ENCODE measurements at places on chromosomes 4 and X.
A peak's percentile ranks its signal among the peaks of the same experiment; 100 is the strongest.

DNA sequence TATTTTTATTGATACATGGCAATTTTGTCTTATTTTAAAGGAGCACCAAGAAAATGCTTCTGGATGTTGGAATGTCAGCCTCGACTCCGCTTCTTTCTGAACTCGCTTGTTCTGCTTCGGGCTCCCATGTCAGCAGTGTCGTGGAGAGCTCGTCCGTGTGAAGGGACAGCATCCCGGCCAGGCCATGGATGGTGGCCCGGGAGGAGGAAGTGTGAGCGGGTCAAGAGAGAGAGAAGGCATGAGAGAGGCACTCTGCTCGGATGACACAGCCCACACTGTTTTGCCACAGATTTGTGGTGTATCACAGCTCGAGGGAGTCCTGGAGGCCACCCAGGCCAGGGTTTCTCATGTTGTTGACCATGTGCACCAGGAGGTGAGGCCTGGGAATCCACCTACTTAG is 107.0 kb downstream of the TRAPPC11 start:
- DNase-seq = no peak
- peak overlapping the region; percentile 7 for H3K27ac ChIP-seq
- H3K4me1 ChIP-seq = peaks cover 8% of the 10 kb centered on the region

DNA sequence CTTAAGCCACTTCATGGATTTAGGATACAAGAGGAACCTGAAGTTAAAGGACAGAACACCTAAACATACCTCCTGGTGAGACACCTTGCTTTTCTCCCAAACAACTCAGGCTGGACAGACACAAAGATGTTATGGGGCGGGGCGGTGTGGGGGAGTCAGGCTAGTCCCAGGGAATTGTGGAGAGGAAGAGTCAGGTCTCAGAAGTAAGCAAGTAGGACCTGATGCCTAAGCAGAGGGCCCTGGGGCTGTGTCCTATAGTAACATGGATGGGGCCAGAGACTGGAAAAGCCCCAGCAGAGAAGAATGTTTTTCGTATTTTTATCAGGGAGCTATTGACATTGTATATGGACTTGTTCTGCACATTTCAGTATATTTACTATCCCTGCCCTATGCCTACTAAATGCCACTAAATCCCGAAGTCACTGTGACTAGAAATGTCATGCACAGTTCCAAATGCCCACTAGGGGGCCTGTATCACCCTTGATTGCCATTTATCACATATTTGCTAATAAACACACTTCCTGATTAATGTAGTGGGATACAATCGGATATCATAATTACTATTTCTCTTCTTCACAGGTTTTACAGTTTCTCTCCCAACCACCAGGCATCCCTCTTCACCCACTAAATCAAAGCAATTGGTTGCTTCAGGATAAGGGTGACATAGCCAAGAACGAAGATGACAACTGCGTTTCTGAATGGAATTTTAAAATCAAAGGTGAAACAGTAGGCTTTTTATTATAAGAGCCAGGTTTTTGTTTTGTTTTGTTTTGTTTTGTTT is 23.8 kb upstream of the ARHGAP10 start:
- H3K4me3 ChIP-seq = no peak overlapping the region
- no peak for DNase-seq
- peaks cover 5% of the 10 kb centered on the region for H3K4me1 ChIP-seq
- H3K27ac ChIP-seq = no peak overlapping the region
- H3K36me3 ChIP-seq = no peaks in the 10 kb centered on the region
- H3K27me3 ChIP-seq = no peaks in the 10 kb centered on the region

GRCh38 chr4:16225863-16226815 is at the start of gene TAPT1:
Gene TAPT1, minus strand, starts transcription at chr4:16226471. Its CDS starts 14 bp downstream, at chr4:16226457.
- no peaks in the 10 kb centered on the region for H3K27me3 ChIP-seq
- H3K4me1 ChIP-seq = peaks cover 31% of the 10 kb centered on the region
- peak within 1 kb of the TSS; percentile 97 for H3K4me3 ChIP-seq
- no peaks in the 10 kb centered on the region for H3K36me3 ChIP-seq

DNA sequence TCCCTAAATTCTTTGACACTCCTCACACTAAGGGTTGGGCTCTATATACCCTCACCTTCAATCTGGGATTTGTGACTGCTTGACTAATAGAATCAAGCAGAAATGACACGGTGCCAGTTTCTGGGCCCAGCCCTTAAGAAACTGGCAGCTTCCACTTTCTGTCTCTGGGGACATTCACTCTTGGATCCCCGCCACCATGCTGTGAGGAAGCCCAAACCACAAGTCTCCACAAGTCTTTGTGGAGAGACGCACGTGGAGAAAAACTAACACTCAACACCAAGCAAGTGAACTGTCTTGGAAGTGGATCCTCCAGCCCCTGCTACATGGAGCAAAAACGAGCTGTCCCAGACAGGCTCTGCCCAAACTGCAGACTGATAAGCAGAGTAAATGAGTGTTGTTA is 1.1 kb upstream of the EDNRA start:
- no peaks in the 10 kb centered on the region for H3K36me3 ChIP-seq
- peak overlapping the region; percentile 54 for H3K4me3 ChIP-seq
- no peaks in the 10 kb centered on the region for H3K27me3 ChIP-seq
- peaks cover 26% of the 10 kb centered on the region for H3K4me1 ChIP-seq

DNA sequence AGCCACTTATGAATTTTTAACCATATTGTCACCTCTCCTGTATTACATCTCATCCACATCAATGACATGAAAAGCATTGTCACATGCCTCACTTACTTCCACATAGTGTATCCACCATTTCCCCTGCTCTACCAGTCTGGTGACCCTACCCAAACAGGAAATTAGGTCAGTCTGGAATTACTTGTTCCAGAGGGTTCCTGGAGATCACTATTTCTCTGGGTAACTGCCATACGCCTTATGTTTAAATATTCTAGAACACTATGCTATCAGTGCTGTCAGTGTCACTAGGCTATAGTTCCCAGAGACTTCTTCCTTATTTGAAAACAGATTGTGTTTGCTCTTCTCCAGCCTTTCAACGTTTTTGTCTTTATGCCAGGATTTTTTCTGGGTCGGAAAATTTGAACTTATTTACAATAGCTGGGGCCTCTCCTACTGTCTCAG is 15.0 kb downstream of the SRPX2 start:
- H3K27ac ChIP-seq = no peak overlapping the region
- no peaks in the 10 kb centered on the region for H3K27me3 ChIP-seq

- no peaks in the 10 kb centered on the region for H3K4me1 ChIP-seq
- no peaks in the 10 kb centered on the region for H3K27me3 ChIP-seq
- H3K36me3 ChIP-seq = peaks cover 8% of the 10 kb centered on the region
- DNase-seq = no peak
- no peak overlapping the region for H3K27ac ChIP-seq
- no peak overlapping the region for H3K4me3 ChIP-seq
Measured at GRCh38 chr4:102663073-102663472, 97.7 kb downstream of the MANBA start.

DNA sequence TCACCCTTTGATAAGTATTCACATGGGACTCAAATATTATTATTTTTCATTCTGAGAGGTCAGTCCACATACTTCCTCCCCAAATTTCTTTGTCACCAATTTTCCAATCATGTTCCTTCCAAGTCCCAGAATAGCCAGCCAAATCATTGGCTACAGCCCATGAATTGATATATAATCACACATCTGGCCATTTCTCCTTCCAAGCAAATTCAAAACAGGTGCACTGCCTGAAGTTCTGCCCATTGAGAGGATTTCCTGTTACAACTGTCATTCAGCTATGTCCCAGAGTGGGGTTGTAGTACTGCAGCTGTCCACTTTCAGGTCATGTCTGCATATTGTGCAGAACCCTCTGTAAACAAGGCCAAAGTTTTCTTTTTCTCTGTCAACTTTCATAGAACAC is 347.8 kb downstream of the GRID2 start:
- no peak overlapping the region for H3K4me3 ChIP-seq
- no peaks in the 10 kb centered on the region for H3K36me3 ChIP-seq
- no peak for DNase-seq
- no peaks in the 10 kb centered on the region for H3K27me3 ChIP-seq
- H3K27ac ChIP-seq = no peak overlapping the region

All from vagina (tissue), 2 donors.